ENCODE measurements at places on chromosomes 2 and 18. TPM values are rescaled to one million over a fixed set of nuclear protein-coding genes. Genes with fewer than 3 reads are reported as not detected.

- no peak for DNase-seq
These were observed 44.1 kb downstream of the COX7A2L start for GRCh38 chr2:42316910-42317309.

Gene PIAS2
- total RNA-seq: 75.4 TPM

DNA sequence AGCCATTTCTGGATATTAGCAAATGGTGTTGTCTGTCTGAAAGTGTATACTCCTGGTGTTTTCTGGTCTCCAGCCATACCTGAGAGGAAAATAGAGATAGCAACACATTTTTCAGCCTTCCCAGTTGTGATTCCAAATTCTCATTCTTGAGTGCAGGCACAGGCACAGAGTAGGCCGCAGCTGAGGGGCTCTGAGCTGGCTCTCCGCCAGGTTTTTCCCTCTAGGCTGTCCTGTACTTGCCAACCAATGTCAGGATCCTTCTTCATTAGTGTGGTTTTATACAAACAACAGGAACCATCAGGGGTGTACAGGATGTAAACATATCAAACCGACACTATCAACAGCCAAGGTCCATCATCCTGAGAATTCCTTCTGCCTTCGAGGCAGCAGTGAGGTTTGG is 1733.6 kb upstream of the CELF4 start:
- no peak for DNase-seq

DNA sequence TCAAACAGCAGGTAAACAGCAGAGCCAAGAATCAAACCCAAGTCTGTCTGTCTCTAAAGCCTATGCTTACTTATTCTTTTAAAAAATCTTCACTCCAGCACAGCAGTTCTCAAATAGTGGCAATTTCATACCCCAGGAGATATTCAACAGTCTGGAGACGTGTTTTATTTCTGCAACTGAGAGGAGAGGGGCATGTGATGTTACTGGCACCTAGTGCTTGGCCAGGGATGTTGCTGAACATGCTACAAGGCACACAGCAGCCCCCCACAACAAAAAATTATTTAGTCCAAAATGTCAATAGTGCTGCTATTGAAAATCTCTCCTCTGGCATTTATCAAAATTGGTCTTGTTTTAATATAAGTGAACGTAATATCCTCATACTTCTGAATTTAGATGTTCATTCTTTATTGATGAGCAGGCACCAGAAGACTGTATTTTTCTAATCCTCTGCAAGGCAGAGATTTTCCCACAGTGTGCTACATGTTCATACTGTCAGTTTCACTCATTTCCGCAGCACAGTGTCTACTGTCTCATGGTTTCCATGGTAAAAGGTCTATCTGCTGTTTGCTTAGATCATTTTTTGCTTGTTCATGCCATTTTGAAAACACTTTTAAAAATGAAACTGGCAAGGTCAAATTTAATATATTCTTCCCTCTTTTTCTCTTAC is 90.5 kb downstream of the LRATD1 start:
- DNase-seq: no peak

DNA sequence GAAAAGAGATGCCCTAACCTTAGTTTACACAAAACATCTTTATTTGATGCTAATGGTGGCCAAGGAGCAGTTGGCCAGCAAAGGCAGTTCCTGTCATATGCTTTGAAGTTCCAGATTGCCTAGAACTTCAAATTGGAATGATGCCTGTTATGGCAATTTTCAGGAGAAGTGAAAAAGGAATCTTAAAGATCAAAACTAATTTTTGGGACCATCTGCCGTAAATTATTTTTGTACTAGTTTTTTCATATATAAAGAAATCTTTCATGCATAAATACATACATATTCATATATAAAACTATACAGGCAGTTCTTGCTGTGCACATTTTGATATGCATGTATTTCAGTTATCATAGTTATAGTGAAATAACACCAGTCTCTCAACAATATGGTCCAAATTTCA is 1185.6 kb upstream of the FAM98A start:
- no peak for DNase-seq

DNA sequence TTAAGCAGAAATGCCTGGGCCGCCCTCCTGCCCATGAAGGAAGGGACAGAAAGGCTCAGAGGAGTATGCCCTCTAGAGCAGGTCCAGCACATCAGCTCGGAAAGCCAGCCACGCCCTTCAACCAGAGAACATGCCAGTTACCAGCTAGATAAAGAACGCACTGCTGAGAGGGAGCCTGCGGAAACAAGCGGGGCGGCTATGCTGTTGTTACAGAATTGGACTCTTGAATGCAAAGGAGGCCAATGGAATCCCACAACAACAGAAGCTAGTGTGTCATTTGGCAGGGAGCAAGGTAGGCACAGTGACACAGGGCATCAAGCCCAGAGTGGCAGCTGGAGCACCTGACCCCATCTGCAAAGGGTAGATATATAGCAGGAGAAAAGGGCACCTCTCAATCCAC is 242.9 kb upstream of the ID2 start:
- DNase-seq: no peak

GRCh38 chr2:238881353-238882081 is 33.6 kb downstream of the TWIST2 start:
- DNase-seq: no peak

Gene RAX
- total RNA-seq: not detected

Gene IL18RAP
- 0.79 TPM for total RNA-seq

GRCh38 chr2:118850901-118851415 is 3.5 kb upstream of the EN1 start:
- no peak for DNase-seq

GRCh38 chr2:64327510-64328414 is 126.2 kb upstream of the LGALSL start:
- DNase-seq: no peak

Gene MALT1
- 48.5 TPM for total RNA-seq

GRCh38 chr2:43708178-43708577 is 31.9 kb upstream of the C1GALT1C1L start:
- no peak for DNase-seq

GRCh38 chr2:158644139-158644538 is 151.0 kb upstream of the DAPL1 start:
- no peak for DNase-seq

- DNase-seq: no peak
These were observed 46.9 kb downstream of the DNMT3A start for GRCh38 chr2:25294573-25295462.

DNA sequence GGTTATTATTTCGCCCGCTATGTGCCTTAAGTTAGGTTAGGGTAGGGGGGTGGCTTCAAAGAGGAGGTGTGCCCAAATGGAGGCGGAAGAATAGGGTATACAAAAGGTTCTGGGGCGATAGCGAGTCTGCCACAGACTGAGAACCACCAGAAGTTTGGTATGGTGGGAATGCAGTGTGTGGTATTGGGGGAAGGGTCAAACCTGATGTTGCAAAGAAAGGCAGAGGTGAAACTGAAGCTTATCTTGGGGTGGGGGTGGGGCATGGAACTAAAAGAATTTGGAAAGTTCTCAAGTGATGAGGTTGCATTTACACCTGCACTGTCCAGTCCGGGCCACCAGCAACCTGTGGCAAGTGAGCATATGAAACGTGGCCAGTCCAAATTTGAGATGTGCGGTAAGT is 11.8 kb upstream of the CCBE1 start:
- DNase-seq: no peak

- no peak for DNase-seq
These were observed 1.1 kb downstream of the CDK5R2 start for GRCh38 chr2:218960309-218961165.

DNA sequence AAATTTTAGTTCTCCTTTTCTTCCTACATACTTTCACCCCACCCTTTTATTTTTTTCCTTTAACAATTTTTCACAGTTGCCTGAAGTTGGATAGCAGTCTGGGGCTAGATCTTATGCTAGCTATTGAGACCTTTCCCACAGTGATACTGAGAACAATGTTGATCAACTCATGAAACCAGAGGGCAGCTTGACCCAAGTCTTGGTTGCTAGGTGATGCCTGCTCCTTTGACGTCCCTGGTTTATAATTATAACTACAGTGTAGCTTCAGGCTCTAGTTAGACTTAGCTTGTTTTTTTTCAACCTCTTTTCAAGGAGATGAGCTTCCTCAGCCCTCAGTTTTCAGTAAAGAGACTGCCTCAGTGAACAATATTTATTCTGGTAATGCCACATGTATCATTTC is 648.5 kb downstream of the IRS1 start:
- no peak for DNase-seq

DNA sequence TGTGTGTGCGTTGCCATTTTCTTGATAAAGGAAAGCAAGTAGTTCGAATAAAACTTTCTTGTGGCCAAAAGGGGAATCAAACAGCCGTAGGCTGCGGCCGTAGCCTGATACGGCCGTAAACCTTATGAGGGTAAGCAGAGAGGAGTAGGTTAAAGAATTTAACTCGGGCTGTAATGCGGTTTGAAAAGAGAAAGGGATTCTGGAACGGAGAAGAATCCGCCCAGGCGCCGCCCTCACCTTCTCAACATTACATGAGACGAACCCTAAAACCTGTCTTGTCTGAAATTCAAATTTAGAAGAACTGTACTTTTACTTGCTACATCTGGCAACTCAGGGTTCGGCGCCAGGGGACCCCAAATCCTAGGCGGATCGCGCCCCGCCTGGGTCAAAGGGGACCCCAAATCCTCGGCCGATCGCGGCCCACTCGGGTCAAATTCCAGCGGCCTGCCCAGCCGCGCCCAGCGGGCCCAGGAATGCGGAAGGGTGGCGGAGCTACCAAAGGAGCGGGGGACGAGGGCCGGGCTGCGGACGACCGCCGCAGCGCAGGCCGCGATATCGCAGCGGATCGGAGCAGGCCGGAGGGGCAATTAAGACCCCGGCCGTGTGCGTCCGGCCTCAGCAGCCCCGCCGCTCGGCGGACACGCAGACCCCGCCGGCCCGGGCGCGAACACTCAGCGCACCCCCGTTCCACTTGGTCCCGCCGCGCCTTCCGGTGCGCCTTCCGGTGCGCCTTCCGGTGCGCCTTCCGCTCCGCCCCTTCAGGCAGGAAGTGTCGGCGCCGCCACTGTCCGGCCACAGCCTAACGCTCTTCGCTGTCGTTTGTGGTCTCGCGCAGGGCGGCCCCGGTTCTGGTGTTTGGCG is at the start of gene MYL12B:
MYL12B (plus strand) TSS at position 761 of the 861 bp plus-strand sequence. CDS start 10,766 bp downstream, outside the sequence.
- peak; percentile 60 for DNase-seq

DNA sequence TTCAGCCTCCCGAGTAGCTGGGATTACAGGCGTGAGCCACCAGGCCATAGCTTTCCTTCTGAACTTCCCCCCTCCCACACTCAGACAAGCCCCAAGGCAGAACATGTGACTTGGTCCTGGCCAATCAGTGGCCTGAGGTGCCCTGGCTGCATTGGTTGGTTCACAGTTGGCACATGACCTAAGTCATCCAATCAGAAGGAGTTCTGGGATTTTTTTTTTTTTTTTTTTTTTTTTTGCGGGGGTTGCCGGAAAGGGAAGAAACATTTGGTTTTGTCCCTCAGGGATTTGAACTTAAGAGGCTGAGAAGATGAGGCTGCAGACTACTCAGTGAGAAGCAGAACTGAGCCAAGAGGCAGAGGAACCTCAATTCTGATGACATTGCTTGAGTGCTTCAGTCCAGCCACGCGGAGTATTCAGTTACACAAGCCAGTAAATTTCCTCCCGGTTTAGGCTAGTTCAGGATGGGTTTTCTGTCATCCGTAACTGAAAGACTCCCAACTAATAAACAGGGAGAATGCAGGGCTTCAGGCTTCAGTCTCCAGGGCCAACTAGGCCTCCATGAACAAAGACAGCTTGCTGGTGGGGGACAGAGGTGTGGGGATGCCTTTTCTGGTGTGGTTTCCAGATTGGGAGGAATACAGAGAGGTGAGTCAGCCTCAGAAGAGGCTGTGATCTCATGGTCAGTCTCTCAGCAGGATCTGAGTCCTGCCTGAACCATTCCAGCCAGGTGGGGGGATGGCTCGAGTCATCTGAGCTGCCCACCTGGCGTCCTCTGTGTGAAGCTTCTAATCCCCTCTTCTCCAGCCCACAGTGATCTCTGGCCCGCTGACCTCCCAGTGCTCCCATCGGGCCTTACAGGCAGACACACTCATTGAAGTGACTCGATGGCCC is 9.2 kb downstream of the PTMA start:
- DNase-seq: no peak

DNA sequence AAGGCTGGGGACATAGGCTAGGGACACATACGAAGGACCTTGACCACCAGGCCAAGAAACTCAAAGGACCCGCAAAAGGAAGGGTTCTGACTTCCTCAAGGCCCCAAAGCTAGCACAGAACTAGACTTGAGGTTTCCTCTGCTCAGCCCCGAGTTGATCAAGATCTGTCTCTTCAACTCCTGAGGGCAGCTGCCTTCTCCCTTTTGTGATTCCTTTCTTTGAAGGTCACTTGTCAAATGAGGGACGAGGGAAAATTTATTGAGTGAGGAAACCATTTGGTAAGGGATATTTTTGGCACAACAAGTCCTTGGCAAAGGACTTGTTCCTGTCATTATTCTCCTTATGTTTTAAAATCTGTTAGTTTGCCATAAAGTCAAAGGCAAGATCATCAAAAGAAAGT is 12.3 kb upstream of the ROCK2 start:
- no peak for DNase-seq

DNA sequence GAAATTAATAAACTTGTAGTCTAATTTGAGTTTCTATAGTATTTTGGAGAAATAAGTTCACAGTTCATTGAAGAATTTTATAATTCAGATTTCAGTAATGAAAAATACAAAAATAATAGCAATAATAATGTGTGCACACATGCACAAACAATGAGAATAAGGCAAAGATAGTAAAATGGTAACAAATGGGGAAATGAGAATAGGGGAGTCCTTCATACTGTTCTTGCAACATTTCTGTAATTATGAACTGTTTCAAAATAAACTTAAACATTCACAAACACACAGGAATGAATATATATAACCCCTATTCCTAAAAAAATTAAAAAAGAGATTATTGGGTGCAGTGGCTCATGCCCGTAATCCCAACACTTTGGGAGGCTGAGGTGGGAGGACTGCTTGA is 63.9 kb downstream of the SPRED2 start:
- no peak for DNase-seq

GRCh38 chr18:76259711-76260110 is 235.3 kb downstream of the ZNF516 start:
- DNase-seq: no peak

- DNase-seq: no peak
These were observed 125.5 kb upstream of the REV1 start for GRCh38 chr2:99615247-99615771.

DNA sequence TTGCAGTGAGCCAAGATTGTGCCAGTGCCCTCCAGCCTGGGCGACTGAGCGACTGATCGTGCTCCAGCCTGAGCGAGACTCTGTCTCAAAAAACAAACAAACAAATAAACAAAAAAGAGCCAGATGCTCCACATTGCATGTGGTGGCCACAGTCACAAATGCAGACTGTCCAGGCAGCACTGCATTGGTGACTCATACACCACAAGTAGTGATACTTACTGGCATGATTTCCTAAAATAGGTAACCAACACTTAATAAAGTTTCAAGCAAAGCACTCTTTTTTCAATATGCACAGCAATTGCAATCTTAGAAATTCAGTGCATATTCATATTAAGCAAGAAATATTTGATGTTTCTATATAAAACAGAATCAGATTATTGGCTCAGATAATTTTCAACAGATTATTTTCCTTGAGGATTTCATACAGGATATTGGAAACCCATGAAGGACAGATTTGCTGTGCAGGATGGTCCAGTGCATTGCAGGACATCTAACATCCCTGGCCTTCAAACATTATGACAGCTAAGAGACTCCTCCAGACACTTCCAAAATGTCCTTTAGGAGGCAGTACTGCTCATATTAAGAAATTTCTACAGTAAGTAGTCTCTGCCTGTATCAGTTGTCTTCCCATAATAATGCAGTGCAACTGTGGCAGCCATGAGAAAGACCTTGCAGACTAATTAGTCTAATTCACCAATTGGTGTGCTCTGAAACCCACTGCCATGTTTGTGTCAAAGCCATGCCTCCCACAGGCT is 10.5 kb upstream of the SLC1A4 start:
- no peak for DNase-seq

Data from urinary bladder (tissue), 4 donors.